ENCODE measurements at places on chromosomes 1 and 21.

DNA sequence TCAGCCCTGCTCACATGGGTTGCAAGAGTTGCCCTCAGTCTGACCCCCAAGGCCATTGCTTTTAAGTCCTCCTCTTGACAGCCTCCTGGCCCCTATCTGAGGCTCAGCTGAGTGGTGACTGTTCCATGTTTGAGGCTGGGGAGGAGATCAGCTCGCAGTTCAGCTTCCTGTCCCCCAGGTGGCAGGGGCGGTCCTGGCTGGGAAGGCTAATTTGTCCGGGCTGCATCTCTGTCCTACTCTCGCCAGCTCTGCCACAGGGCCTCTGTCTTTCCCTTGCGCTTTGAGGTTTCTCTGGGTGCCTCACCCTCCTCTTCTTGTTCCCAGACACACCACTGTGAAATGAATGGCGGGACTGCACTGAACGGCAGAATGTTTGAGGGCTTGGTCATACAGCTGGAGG, 157.3 kb downstream of the KCNJ6 start:
- no peak for DNase-seq

DNA sequence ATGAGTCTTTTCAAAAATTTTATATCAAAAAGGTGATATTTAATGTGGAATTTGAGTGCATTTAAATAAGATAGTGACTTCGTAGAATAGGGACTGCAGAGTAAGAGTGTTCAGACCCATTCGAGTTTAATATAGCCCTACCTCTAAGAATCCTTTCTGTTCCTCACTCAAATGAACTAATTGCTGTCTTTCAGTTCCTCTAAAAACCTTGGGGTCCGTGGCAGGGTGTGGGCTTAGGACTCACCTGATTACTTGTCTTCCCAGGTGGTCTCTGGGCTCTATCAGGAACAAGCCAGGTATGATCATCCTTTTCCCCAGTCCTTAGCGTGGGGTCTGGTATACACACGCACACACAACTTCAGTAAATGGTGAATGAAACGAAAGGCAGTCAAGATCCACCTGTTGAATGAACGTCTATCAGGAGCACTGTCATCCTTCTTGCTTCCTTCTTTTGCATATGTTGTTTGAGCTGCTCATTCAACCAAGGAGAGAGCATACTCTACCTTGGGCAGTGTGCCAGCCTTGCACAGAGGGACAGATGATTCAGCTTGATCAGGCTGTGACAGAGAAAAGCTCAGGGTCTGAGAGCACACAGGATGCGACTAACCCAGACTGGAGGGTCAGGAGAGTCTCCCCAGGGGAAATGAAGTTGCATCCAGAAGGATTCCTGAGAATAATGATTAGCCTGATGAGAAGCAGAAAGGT, 1.2 kb upstream of the RNF11 start:
- DNase-seq: peak; percentile 58

- DNase-seq: no peak
Observed at GRCh38 chr1:161731981-161732718, 10.8 kb downstream of the FCRLB start.

DNA sequence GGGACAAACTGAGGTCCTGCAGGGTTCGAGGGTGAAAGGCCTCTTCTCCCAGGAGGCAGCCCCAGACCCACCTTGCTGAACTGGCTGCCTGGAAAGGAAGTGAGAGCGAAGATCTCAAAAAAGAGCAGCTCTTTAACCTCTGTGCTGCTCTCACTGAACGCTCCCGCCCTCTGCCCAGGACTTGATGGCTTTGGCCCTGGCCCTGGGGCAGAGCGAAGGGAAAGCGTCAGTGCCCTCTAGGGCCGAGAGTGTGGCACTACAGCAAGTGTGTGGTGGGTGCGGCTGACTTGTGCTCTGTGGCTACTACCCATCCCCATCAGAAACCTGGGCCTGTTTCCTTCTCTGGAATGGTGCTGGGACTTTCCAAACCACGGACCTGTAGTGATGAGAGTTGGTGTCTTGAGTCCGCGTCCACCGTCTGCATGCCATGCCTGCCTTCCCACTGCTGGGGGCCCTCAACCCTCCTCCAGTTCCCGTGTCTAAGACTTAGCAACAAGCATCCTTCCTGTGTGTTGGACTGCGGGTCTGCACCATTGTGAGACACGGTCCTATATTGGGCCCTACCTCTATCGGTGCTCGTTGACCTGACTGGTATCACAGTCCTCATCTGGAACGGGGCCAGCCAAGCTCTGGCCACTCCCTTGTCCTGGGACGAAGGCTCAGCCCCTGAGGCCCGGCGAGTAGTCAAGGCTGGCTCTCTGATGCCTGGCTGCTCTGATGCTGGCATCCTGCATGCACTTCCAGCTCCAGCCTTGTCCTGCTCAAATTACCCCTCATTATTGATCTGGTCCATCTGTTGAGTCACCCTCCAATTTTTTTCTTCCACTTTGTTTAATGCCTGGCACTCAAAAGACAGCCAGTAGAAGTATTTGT, 180.3 kb downstream of the DISC1 start:
- DNase-seq: peak; percentile 28

DNA sequence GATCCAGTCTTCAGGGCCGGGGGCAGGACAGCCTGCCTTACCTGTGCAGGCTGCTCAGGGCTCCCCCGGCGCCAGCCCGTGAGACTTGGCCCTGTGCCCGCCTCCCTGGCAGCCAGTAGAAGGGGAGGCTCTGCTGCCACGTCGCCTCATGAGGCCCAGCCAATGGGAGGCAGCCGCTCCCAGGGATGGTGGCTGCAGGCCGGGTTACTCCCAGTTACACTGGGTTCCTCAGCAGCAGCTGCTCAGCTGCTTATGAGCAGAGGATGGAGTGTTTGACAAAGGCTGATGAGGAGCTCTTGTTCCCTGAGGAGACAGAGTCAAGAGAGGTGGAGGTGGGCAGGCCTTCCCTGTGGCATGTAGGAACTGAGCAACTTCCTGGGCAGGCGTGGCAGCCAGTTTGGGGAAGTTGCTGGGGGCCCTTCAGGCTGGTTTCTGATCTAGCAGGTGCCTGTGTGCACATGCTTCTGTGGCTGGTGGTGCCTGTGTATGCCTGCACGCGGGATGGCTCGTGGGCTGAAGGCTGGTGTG, 5.5 kb downstream of the MFSD2A start:
- DNase-seq: peak; percentile 46

- DNase-seq: no peak
Observed at GRCh38 chr1:185759061-185759460, 24.9 kb downstream of the HMCN1 start.

DNA sequence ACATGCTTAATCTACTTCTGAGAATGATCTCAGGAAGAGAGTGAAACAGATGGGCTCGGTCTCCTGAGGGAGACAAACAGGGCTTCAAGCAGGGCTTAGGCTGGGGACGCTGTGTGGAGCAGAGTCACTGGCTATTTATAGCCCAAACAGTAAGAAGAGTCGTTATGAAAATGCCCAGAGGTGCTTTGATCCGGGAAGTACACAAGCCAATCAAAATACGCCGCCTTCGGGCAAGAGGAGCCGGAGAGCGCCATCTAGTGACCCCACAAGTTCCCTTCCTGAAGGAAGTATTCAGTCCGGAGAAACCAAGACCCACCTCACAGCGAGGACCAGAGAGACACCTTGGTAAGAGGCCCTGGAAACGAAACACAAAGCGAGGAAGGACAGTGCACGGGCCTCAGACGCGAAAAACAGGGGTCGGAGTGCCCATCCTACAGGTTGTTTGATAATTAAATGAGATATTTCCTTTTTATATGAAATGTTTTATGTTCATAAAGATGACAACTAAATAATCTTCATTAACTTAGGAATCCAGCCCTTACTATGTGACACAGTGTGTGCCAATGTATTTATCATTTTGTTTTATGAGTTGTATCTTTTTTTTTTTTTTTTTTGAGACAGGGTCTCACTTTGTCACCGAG, 25.0 kb upstream of the SCCPDH start:
- peak; percentile 81 for DNase-seq

GRCh38 chr1:209720826-209721225, 16.2 kb downstream of the HSD11B1 start:
- DNase-seq: no peak

- no peak for DNase-seq
Observed at GRCh38 chr1:29256394-29256793, 20.1 kb downstream of the PTPRU start.

GRCh38 chr1:56516539-56517252, 62.7 kb downstream of the PLPP3 start:
- DNase-seq: peak; percentile 39

- DNase-seq: no peak
Observed at GRCh38 chr1:25530186-25531081, 13.0 kb upstream of the LDLRAP1 start.

DNA sequence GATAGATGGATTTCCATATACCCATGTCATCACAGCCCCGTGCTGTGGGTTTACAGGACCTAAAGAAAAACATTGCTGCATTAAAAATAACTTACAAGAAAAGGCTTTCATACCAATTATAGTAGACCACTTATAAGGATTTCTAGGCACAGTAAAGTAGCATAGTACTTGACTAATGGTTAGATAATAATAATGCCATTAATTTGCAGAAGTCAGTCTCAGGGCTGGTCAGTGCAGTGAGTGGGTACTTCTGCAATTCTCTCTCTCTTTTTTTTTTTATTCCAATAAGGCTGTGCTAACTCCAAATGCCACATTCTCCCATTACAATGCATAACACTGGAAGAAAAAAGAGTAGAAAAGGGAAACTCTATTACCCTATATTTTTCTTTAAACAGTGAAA, 73.1 kb upstream of the TMPRSS15 start:
- no peak for DNase-seq

- no peak for DNase-seq
Observed at GRCh38 chr1:226512076-226512728, 36.4 kb upstream of the STUM start.

DNA sequence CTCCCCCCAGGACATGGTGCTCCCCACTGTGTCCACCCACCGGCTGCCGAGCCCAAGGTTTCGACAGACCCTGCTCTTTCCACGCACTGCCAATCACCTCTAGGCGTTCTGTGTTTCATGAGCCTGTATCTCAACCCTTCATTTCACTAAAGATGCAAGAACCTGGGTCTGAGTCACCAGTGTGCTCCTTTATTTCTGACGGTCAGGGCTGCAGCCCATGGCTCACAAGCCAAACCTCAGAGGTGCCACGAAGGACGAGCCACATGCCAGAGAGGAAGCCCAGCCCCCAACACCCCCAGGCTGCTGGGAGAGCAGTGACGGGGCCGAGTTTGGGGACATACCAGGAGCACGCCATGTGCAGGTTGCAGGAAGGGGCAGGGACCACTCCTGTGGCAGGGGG, 79.2 kb upstream of the ARHGEF16 start:
- DNase-seq: no peak

DNA sequence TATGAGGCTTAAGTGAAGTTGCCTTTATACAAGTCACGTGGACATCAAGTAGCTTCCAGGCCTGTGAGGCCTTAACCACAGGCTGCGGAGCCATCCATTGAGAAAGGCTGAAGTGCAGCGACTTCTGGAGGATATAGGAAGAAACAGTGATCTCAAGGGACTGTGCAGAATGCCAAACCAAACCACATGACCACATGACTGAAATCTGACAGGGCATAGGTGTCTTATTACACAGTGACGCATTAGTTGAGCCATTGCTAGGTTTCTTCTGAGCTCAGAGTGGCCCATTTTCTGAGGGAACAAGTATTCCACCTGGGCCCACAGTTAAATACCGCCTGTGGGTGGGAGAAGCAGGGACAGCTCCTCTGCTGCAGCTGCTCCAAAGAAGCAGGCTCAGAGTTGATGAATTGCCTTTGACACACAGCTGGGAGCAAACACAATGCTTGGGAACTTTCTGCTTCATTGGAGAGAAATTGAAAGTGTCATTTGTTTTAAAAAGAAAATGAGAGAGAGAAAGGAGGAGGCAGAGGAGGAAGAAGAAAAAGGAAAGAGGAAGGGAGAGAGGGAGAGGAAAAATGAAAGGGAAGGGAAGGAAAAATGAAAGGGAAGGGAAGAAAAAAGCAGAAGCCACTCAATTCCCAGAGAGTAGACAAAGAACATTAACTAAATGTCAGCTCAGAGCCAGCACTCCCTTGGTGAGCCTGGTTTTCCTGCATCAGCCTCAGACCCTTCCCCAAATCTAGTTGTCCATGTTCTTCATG, 94.4 kb downstream of the COLGALT2 start:
- no peak for DNase-seq

DNA sequence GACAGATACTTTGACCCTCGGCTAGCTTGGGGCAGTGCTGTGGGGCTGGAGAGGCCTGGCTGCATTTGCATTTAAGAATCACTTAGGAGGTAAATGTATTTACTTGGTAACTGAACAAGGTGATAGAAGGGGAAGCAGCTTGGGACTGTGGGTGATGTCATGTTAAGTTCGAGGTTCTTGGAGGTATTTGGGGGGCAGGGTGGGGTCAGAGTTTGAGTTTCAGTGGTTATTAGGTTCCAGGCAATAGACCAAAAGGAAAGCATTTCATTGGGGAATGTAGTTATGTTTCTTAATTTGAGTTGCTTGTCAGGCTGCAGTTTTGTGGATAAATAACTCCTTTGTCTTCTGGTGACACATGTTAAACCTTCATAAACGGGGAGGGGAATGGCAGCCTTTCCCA, 2.4 kb upstream of the FAM78B start:
- no peak for DNase-seq

DNA sequence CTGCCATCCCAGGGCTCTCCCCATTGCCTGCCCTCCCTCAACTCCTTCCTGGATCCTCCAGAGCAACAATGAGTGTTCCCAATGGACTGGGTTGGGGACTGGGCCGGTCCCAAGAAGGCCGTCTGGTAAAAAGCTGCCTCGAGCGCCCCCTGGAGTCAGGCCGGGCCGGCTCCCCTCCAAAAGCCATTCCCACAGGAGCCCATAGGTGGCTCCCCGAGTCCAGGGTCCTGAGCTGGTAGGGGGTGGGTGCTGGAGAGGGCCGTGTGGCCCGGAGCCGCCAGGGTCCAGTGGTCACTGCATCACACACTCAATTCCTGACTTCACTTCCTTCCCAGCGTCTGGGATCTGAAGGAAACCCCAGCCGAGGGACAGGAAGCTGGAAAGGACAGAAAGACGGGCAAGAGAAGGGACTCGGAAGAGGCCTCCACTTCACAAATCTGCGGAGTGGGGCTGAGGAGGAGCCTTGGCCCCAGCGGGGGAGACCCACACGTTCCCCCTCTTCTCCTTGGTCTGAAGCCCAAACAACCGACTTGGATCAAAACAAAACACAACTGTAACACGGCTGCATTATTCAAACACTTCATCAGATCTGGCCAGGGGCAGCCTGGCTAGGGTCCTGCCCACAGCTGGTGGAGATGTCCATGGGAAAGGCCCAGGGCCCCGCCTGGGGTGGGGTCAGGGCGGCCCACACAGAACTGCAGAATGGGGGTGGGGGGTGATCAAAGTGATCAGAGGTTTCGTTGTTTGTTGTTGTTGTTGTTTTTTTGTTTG, 10.9 kb upstream of the ALDH4A1 start:
- peak; percentile 91 for DNase-seq

- DNase-seq: no peak
Observed at GRCh38 chr1:1111516-1112236, 4.2 kb downstream of the C1orf159 start.
